Myocyte (in vitro differentiated cells): ENCODE measurements at places on chromosomes 7 and 10. TPM values are rescaled to one million over a fixed set of nuclear protein-coding genes. Genes with fewer than 3 reads are reported as not detected.

WIPF3 gene
- total RNA-seq = 1.5 and 2.5 TPM in 2 replicates

MRC1 gene
- total RNA-seq = 0.05 TPM in 2 replicates

CPED1 gene
- 19.3 and 26.5 TPM in 2 replicates for total RNA-seq

ASIC3 gene
- 3.6 and 5.5 TPM in 2 replicates for total RNA-seq

SMKR1 gene
- total RNA-seq = 1.6 and 3.9 TPM in 2 replicates

GIMAP2 gene
- 2.1 and 2.2 TPM in 2 replicates for total RNA-seq
